ENCODE measurements at places on chromosomes 13 and 19.

- no peak for DNase-seq
Observed at GRCh38 chr19:11284515-11284914, 11.4 kb upstream of the TSPAN16 start.

DNA sequence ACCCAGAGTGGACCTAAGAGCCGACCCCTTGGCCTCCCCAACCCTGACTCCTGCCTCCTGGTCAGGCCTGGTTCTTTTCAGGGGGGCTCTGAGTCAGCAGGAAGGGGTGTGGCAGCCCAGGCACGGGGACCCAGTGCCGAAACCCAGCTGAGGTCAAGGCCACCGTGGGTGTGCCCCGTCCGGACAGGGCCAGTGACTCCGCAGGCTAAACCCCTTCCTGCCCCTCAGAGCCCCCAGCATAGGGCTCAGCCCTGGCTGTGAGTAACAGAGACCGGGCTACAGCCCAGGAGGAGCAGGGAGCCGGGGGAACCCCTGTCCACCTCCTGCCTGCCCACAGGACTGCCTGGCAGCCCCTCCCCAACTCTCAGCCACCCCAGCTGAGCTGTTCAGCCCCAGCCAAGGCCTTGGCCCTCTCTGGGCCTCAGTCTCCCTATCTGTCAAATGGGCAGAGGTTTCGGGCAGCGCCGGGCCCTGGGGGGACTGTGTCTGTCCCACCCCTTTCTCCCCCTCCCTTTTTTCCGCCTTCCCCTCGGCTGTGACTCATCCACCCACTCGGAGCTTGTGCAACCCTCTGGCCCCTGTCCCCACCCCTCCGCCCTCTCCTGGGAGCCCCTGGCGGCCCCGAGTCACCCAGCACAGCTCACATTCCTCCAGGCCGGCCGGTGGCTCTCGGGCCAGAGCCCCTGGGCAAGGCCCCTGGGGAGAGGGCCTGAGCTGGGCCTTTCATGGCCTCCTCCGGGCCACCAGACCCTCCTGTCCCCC lies 8.6 kb downstream of the ZBTB7A start:
- no peak for DNase-seq

GRCh38 chr13:70623239-70623638 lies 515.0 kb upstream of the KLHL1 start:
- DNase-seq = no peak

- no peak for DNase-seq
Observed at GRCh38 chr19:35421362-35421761, 26.7 kb upstream of the FFAR2 start.

GRCh38 chr19:11881151-11881800 lies 6.3 kb upstream of the ZNF69 start:
- peak; percentile 34 for DNase-seq

- no peak for DNase-seq
Observed at GRCh38 chr13:74836628-74837027, 645.3 kb downstream of the TBC1D4 start.

- DNase-seq = no peak
Observed at GRCh38 chr13:43865892-43866291, 13.6 kb downstream of the CCDC122 start.

DNA sequence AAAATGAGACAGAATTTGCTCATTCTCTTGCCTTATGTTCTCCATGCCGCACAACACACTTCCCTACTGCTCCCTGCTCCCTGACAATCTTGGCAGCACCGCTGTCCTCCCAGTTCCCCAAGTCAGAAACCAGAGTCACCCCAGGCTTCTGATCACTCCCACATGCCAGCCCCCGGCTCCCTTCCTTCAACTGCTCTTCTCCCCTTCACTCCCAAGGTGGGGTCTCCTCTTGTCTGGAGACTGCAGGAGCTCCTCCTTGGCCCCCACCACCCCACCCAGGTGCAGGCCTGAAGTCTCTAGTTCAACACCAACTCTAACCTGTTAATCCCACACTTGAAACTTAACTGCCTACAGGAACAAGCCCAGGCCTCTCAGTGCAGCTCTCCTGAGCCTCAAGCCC lies 16.8 kb upstream of the AKAP8 start:
- no peak for DNase-seq

GRCh38 chr13:107864543-107865317 lies 350.6 kb downstream of the LIG4 start:
- DNase-seq = no peak

- DNase-seq = no peak
Observed at GRCh38 chr13:40251343-40252032, 415.0 kb downstream of the FOXO1 start.

GRCh38 chr13:93151277-93151676 lies 75.3 kb upstream of the GPC6 start:
- DNase-seq = no peak

GRCh38 chr13:114126789-114127472 lies 5.5 kb downstream of the RASA3 start:
- no peak for DNase-seq

GRCh38 chr13:59459972-59460371 lies 703.8 kb downstream of the DIAPH3 start:
- no peak for DNase-seq

GRCh38 chr13:111225810-111226546 lies 94.5 kb upstream of the TEX29 start:
- DNase-seq = no peak

DNA sequence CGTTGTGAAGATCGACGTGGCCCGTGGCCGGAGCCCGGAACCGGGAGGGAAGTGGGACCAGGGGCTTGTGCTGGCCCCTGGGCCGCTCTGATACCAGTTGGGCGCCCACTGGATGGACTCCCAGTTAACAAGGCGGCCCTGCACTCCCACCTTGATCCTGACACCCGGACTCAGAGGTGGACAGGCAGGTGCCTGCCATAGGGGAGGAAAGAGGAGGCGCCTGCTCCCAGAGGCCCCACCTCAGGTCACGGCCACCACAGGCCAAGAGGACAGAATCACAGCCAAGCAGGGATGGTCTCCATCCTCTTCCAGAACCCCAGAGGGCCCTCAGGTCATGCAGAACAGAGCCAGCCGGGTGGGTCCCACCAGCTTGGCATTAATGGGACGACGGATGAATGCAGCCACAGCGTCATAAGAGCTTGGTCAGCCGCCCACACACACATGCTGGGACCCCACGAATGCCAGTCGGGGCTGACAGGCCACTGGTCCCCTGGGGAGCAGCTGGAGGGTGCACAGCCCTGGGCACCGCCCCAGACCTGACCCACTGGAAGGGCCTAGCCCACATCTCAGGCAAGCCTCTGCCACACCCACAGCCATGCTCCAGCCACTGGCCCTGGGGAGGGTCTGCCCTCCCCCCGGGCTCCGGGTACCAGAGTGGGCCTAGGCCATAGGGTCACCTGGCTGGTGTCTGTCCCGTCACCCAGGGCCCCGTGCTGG lies 9.6 kb upstream of the KLF16 start:
- no peak for DNase-seq

- no peak for DNase-seq
Observed at GRCh38 chr13:112931028-112931934, 37.7 kb upstream of the MCF2L start.

GRCh38 chr19:13079542-13079986 lies 23.1 kb downstream of the LYL1 start:
- no peak for DNase-seq

DNA sequence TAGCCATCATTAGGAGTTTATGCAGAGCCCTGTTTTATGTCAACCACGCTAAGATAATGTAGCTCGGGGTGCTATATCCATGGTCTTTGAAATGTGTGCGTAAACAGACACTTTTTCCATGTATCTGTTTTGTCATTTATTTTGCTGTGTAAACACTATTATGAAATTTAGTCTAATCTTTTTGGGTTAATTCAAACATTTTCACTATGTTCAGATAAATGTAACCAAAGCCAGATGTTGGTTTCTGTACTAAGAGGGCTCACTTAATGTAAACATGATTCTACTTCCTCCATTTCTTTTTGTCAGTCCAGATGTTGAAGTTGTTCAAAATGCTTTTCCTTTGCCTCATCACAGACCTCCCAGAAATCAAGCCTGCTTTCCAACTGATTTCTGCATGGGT lies 499.5 kb upstream of the GPC6 start:
- DNase-seq = no peak

GRCh38 chr19:374183-374885 lies 29.7 kb upstream of the MIER2 start:
- no peak for DNase-seq

DNA sequence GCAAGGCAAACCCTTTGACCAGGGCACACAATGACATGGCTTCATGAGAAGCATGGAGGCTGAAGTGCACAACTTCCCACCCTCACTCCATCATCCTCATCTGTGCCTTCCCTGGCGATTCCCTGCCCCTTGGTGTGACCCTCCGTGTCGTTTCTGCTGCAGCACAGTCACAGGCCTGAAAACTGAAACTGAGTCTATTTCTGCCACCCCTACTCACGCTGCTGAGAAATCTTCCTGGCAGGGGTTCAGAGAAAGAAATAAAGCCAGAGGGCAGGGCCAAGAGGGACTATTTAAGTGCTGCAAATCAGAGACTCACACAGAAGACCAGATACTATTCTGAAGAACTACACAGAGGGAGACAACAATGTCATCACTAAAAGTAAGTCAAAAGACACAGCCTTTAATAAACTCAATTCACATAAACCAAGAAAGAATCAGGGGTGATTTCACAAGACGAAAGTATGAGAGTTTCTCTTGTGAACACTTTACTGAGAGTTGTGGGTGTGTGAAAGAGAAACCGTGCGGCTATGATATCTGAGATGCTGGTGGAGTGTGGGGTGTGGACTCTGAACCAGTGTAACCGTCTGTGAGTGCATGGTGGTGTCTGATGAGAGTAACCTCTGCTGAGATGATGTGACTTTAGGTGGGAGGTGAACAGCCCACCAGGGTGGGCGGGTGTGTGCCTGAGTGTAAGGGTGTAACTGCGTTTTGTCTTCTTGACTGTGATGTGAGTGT lies 23.5 kb downstream of the LGALS16 start:
- peak; percentile 16 for DNase-seq

DNA sequence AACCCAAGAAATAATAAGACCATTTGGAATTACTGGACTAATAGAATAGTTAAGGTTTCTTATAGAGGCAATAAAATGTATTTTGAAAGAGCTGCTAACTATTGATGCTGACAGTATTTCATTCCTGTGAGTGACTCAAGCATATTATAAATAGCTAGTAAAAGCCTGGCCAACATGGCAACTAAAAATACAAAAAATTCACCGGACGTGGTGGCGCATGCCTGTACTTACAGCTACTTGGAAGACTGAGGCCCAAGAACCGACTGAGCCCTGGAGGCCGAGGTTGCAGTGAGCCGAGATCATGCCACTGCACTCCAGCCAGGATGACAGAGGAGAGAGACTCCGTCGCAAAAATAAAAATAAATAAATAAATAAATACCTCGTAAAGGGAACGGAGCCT lies 5.4 kb upstream of the ICAM3 start:
- no peak for DNase-seq

DNA sequence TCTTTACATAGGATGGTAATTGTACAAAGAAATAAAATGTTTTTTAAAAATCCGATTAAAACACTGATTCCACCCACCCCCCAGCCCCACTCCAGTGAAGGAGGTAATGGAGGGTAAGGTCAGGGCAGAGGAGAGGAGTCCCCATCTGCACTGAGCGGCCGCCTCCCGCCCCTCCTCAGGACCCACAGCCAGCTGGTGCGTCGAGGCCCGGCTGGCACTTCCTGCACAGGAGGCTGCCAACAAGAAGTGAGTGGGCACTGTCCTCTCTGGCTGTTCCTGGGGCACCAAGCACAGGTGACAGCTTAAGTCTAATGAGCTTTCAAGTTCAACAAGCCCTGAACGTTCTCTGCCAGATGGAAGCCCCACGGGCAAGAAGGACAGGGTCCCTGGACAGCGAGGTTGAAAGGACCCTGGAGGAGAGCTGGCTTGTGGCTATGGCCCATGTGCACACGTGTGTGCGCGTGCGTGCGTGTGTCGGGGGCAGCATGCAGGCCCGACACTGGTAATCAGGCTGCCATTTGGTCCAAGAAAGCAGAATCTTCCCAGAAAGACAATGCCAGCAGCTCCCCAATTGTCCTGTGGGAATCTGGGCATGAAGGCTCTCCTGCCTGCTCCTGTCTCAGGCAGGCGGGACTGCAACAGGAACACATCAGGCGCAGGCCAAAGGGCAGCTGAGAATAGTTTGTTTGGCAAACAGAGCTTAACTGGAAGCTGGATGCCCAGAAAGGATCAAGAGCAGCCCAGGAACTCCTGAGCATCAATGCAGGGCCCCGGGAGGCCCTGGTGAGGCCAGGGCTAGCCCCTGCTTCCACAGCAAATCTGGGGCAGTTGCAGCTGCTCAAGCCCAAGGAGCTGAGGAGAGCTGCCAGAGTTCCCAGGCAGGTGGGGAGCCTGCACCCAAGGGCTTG lies 15.1 kb upstream of the EPHX3 start:
- no peak for DNase-seq

- DNase-seq = no peak
Observed at GRCh38 chr19:15025217-15025616, 24.1 kb upstream of the CASP14 start.

DNA sequence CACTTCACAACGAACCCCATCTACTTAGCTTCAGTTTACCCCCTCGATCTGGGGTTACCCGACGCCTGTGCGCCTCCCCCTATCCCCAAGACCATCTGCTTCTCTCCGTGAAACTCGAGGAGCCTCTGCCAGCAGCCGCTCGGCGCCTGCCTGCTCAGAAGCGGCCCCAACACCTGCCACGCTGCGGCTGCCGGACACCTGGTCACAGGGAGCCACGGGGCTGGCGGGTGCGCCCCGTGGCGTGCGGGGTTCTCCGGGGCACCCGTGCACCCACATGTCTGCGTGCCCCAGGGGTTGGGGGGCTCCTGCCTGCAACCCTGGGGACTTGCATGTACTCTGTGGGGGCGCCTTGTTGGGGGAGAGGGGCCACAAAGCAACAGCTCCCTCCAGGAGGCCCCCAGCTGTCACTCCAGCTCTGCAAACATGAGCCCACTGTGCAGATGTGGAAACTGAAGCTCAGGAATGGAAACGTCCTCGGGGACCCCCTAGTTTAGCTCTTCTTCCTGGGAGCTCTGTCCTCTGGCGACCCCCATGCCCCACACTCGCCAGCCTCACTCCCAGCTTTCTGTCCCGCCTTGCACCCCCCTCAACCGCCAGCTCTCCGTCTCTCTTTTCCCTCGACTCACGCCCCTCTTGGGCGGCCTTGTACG lies 7.0 kb upstream of the SEMA6B start:
- DNase-seq = no peak

- DNase-seq = no peak
Observed at GRCh38 chr13:41767801-41768200, 193.1 kb downstream of the VWA8 start.

DNA sequence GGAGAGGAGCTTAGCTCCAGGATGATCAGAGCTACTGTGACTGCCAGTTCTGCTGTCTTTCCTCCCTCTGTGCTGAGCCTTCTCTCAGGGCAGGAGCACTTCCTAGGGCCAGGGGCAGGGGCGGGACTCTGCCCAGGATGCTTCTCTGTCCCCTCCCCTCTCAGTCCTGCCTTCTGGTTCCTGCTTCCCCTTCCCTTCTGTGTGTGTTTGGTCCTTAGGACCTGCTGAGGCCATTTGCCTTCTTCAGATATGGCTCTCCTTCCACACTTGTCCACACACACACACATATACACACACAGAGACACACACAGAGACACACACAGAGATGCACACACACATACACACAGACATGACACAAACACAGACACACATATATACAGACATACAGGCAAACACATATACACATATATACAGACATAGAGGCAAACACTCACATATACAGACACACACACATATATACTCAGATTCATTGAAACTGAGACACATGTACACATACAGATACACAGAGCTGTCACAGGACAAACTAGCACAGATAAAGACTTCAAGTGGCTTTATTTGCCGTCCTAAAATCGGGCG lies 22.0 kb upstream of the CD177 start:
- DNase-seq = no peak

GRCh38 chr19:6528544-6529121 lies 2.2 kb upstream of the TNFSF9 start:
- DNase-seq = no peak

- no peak for DNase-seq
Observed at GRCh38 chr13:100983111-100983510, 308.5 kb upstream of the TMTC4 start.

All from stimulated activated CD8-positive, alpha-beta memory T cell treated with anti-CD3 and anti-CD28 coated beads, Interleukin-15, amount 100 ng/mL, for 48 hours (primary cell).